CD8-positive, alpha-beta memory T cell (primary cell): ENCODE measurements at places on chromosomes 7 and 10. TPM values are rescaled to one million over a fixed set of nuclear protein-coding genes. Genes with fewer than 3 reads are reported as not detected.

The DYDC1 gene
- not detected for total RNA-seq

The SRGN gene
- 662 TPM for total RNA-seq

- DNase-seq: no peak
- H3K4me3 ChIP-seq: no peak overlapping the region
- H3K27me3 ChIP-seq: no peaks in the 10 kb centered on the region
- no peaks in the 10 kb centered on the region for H3K36me3 ChIP-seq
- H3K4me1 ChIP-seq: no peaks in the 10 kb centered on the region
Measured at GRCh38 chr10:74557098-74557497, 269.3 kb upstream of the KAT6B start.

DNA sequence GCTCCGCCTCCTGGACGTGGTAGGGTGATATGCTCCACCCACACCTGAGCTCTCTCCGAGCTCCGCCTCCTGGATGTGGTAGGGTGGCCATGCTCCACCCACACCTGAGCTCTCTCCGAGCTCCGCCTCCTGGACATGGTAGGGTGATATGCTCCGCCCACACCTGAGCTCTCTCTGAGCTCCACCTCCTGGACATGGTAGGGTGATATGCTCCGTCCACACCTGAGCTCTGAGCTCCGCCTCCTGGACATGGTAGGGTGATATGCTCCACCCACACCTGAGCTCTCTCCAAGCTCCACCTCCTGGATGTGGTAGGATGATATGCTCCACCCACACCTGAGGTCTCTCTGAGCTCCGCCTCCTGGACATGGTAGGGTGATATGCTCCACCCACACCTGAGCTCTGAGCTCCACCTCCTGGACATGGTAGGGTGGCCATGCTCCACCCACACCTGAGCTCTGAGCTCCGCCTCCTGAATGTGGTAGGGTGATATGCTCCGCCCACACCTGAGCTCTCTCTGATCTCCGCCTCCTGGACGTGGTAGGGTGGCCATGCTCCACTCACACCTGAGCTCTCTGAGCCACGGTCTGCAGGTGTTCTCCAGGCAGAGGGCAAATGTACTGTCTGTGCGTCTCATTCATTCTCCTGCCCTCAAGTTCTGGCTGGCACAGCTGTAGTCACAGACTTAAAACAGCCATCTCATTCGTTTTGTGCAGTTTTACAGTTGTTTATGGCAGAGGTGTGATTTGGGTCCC, 252.4 kb downstream of the DIP2C start:
- DNase-seq: no peak
- peaks cover 44% of the 10 kb centered on the region for H3K4me1 ChIP-seq
- no peak overlapping the region for H3K4me3 ChIP-seq
- H3K27me3 ChIP-seq: no peaks in the 10 kb centered on the region
- H3K36me3 ChIP-seq: no peaks in the 10 kb centered on the region

DNA sequence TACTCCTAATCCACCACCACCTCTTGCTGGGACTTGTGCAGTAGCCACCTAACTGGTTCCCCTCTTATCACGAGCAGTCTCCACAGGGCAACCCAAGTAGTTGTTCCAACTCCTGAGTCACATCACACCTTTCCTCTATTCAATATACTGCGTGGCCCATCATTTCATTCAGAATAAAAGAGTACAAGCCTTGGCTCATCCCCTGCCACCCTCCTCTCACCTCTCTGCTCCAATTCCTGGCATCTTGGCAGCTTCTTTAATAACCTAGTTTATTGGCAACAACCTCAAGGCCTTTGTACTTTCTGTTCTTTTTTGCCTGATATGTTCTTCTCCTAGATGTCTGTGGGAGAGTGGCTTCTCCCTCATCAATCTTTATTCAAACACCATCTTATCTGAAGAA, 199.4 kb downstream of the KIAA1217 start:
- H3K27ac ChIP-seq: no peak overlapping the region
- H3K4me1 ChIP-seq: no peaks in the 10 kb centered on the region
- no peak overlapping the region for H3K4me3 ChIP-seq
- H3K27me3 ChIP-seq: no peaks in the 10 kb centered on the region

- no peaks in the 10 kb centered on the region for H3K36me3 ChIP-seq
- no peak overlapping the region for H3K27ac ChIP-seq
- no peaks in the 10 kb centered on the region for H3K4me1 ChIP-seq
- H3K4me3 ChIP-seq: no peak overlapping the region
- DNase-seq: no peak
Measured at GRCh38 chr7:123944395-123944794, 19.4 kb downstream of the SPAM1 start.

DNA sequence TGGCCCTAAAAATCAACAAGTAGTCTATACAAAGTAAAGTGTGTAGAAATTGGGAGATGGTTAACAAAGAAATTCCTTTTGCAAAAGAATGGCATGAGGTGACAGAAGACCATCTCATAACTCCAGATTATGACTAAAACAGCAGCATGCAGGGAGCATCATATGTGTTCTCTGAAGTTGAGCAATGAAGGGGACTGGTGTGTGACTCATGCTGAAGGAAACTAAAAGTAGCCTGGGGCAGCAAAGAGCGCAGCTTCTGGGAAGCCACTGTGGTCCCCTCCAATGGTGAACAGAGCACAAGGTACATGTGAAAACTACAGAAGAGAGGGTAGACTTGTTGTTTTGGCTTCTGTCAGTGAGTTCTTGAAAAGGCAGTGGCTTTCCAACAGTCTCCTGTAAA, 133.4 kb downstream of the MACC1 start:
- no peaks in the 10 kb centered on the region for H3K27me3 ChIP-seq
- no peaks in the 10 kb centered on the region for H3K36me3 ChIP-seq
- no peak overlapping the region for H3K27ac ChIP-seq
- no peaks in the 10 kb centered on the region for H3K4me1 ChIP-seq
- no peak overlapping the region for H3K4me3 ChIP-seq

DNA sequence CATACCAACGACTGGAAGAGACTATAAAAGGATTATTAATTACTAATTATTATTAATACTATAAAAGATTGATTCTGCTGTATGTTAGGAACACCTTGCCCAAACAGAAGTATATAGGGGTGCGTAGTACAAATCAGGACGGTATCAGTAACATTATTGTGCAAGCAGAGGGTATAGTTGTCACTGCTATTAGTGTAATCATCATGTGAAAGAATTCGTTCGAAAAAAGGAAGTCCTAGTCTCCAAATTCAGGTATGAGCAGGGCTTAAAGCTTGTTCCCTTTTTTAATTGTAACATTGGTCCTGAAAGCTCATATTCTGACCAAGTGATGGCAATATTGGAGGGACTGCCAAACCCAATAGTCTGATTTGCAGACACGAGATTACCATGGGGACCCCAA, 81.8 kb downstream of the THSD7A start:
- DNase-seq: no peak
- no peaks in the 10 kb centered on the region for H3K36me3 ChIP-seq
- no peak overlapping the region for H3K4me3 ChIP-seq

- H3K27ac ChIP-seq: no peak overlapping the region
- H3K4me1 ChIP-seq: no peaks in the 10 kb centered on the region
- H3K27me3 ChIP-seq: peaks cover 3% of the 10 kb centered on the region
Measured at GRCh38 chr7:149644754-149645153, 128.6 kb downstream of the ZNF467 start.

GRCh38 chr7:157016024-157016351, 5.5 kb upstream of the MNX1 start:
- H3K27ac ChIP-seq: no peak overlapping the region
- peaks cover 9% of the 10 kb centered on the region for H3K4me1 ChIP-seq
- H3K4me3 ChIP-seq: no peak overlapping the region
- H3K36me3 ChIP-seq: no peaks in the 10 kb centered on the region

DNA sequence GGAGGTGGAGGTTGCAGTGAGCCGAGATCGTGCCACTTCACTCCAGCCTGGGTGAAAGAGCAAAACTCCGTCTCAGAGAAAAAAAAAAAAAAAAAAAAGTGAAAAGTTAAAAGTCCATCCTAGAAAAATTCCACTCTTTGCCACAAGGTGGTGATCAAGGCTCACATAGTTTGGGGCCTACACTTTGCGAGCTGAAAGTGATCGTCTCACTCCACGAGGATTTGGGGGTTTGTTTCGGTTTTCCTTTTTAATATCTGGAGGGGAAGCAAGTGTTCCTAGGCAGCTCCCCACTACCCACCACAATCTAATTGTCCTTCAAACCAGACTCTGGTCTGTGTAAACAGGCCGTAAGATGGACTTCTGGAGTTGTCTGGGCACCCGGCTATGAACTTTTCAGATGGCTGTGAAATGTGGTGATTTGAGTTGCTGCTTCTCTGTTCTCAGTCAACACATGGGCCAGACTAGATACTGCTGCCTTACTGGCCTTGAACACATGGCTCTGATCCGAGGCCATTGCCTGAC, 27.1 kb downstream of the PRLHR start:
- peak; percentile 67 for DNase-seq
- no peak overlapping the region for H3K4me3 ChIP-seq
- H3K27ac ChIP-seq: no peak overlapping the region
- peaks cover 11% of the 10 kb centered on the region for H3K4me1 ChIP-seq
- no peaks in the 10 kb centered on the region for H3K36me3 ChIP-seq
- no peaks in the 10 kb centered on the region for H3K27me3 ChIP-seq

GRCh38 chr10:73750819-73751218, 6.6 kb downstream of the SEC24C start:
- no peak for DNase-seq
- H3K27me3 ChIP-seq: no peaks in the 10 kb centered on the region
- peaks cover 56% of the 10 kb centered on the region for H3K36me3 ChIP-seq
- H3K27ac ChIP-seq: no peak overlapping the region
